AML-193 (cell line): ENCODE measurements at places on chromosomes 7 and 10.

- DNase-seq: no peak
These were observed 27.6 kb downstream of the AVL9 start for GRCh38 chr7:32522746-32523530.

DNA sequence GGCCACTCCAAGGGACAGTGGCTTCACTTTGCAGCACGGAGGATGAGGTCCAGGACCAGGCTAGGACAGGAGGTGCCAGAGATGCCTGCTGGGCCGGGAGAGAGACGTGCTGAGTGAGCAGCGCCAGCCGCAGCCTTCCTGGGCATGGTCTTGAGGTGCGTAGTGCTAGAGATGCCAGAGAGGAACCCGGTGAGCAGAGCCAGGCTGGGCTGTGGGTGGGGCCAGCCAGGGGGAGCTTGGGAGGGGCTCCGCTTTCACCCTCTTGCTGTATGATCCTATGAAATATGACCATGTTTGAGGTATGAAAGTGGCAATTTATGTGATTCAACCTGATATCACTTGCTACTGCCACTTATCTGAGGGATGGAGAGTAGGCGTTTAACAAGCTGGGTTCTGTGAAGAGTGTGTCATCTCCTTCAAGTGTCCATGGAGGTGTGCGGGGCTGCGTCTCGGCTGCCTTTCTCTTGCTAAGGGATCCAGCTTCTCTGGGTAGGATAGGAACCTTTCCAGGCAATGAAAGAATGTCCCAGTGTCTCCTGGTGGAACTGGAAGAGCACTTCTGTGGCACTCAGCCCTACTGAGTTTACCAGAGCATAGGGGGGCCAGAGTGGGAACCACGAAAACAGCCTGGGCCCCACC, 518.4 kb upstream of the FOXK1 start:
- no peak for DNase-seq

DNA sequence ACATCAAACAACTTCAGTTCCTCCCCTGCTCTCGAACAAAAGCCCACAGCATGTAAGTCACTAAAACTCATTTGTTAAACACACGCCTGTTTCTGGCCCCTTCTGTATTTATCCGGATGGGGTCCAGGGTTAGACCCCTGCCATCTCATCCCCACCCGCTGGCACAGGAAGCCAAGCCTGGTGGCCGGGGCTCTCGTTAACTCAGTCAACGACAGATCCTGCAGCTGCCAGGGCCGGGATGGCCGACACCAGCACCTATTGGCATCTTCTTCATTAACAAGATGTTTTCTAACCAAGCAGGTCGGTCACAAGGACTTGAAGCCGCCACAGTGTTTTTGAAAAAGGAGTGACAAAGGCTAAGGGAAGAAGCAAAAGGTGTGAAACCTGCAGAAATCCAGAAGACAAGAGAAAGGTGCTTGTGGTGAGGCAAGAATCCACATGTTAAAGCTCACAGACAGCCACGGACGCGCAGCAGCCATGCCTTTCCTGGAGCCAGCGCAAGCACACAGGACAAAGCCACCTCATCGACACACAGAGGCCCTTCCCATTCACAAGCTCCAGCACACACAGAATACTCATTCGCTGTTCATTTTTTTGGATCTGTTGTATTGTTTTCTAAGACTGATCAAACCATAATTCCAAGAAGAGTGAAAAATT, 202.7 kb downstream of the DIP2C start:
- no peak for DNase-seq

- peak; percentile 23 for DNase-seq
These were observed 593 bp downstream of the CDK13 start for GRCh38 chr7:39950473-39951225.

GRCh38 chr10:14299556-14299955, 31.2 kb downstream of the FRMD4A start:
- DNase-seq: no peak

GRCh38 chr10:36739884-36740445, 385.4 kb upstream of the ANKRD30A start:
- no peak for DNase-seq

DNA sequence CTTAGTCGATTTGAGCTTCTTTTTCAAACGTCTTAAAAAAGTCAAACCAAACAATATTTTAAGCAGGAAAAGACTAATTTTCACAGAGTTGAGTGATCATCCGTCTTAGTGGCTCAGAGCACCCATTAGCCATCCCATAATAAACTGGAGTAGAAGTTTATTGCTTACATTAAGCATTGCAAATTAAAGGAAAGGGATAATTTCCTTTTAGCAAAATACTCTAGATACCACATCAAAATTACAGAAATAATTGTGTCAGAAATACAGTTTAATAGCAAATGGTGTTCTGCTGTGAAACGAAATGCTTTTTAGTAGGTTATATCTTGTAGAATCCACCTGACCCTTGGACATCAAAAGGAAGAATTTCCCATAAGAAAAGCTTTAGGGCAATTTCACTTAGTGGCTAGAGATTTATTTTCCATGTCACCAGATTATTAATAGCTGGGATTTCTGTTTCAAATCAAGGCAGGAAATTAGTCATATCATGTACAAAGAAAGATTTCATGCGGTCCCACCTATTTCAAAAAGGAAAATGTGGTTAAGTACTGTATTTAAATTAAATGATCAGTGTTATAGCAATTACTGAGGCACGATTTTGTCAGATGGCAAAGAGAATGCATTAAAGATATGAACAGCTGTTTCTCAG, 96.2 kb downstream of the NPTX2 start:
- no peak for DNase-seq

DNA sequence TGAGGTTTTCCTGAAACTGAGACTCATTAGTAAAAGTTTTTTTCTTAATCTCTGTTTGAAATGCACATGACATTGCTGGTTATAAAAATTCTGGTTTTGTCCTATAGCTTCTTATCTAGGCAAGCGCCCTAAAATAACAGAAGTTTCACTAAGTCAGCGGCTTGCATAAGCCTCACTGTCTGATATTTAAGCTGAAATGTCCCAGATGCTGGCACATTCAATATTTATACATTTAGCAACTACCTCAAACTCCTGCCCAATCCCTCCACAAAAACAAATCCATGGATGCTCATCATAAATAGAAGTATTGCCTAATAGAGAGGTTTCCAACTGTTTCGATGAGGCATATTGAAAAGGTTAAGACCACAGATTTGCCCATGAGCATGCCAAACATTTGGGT, 83.1 kb upstream of the EGR2 start:
- DNase-seq: no peak
